Nucleus accumbens (tissue), 56 donors: ENCODE measurements at places on chromosomes 7 and 10.

GRCh38 chr7:123439191-123439590 is 95.2 kb downstream of the IQUB start:
- no peak for DNase-seq

GRCh38 chr10:113453351-113453750 is 99.5 kb upstream of the HABP2 start:
- no peak for DNase-seq

GRCh38 chr7:44235066-44235465 is 34.3 kb downstream of the YKT6 start:
- DNase-seq = no peak

DNA sequence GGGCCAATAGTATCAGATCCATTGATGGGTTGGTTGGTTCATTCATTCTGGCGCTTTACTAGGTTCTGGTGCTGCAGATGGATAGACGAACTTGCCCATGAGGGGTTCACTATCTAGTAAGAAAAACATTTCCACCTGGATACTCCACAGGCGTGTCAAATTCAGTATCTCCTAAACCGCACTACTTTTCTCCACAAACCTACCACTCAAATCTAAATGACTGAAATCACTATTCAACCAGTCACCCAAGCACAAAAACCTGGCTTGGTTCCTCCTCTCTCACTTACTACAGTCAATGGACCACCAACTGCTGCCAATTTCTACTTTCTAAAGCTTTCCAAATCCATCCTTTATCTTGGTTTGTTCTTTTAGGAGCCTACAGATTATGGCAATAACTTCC is 572 bp downstream of the AGK start:
- no peak for DNase-seq

GRCh38 chr10:25176421-25176968 is 1.7 kb downstream of the GPR158 start:
- no peak for DNase-seq

DNA sequence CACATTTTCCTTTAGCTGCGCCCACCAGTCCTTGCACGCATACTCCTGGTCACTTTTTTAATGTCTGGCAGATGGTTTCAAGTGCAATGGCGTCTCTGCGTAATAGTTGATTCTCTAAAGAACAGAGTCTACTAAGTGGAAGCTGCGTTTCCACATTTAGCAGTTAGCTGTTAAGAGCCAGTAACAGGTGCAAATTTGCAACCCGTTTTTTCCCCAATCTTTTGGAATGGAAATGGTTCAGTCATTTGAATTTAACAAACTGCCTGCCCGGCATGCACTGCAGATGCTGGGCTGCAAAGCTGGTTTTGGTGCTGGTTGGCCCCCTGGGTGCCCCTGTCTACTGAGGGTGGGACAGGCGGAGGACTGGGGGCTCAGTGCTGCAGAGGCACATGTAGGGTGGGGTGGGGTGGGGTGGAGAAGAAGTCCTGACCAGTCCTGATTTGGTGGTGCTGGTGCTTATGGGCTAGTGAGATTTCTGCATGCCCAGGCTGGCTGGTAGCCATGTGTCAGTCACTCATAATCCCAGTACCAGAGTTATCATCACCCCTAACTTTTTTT is 43.9 kb downstream of the CUX1 start:
- no peak for DNase-seq

GRCh38 chr10:91551856-91552255 is 81.0 kb downstream of the PPP1R3C start:
- DNase-seq = peak; percentile 52

DNA sequence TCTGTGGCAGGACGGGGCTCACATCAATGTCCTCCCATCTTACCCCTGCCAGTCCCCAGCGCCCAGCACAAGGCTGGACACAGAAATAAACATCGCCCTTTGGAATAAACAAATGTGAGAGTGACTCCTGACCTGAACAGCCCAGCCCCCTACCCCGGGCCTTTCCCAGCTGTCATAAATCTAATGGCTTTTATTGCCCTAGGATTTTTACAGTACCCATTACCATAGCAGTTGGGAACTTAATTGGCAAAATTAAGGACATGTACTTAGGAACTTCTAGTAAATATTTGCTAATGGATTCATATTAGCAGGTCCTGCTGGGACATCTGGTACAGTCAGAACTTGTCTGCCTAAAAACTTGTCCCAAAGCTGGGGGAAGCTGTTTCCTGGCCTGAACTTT is 76.6 kb downstream of the GLRX3 start:
- DNase-seq = no peak

GRCh38 chr7:156665101-156665500 is 24.5 kb downstream of the RNF32 start:
- no peak for DNase-seq

- DNase-seq = no peak
Observed at GRCh38 chr10:21993360-21994001, 10.0 kb downstream of the DNAJC1 start.

DNA sequence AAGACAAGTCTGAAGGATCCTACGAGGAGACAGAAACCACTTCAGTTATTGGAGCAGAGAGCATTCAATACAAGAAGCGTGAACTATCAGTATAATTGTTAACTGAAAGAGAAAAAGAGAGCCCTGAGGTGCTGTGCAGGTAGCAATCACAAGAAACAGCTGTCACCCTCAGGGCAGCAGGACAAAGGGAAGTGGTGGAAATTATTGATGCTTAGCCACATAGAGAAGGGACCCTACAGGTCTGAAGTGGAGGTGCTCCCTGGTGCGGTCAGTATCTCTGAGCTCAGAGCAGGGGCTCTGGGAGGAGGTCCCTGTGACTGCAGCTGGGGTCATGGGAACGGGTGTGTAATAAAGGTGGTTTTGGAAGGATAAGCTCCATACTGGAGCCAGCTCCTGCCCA is 97.8 kb upstream of the KLF6 start:
- no peak for DNase-seq

DNA sequence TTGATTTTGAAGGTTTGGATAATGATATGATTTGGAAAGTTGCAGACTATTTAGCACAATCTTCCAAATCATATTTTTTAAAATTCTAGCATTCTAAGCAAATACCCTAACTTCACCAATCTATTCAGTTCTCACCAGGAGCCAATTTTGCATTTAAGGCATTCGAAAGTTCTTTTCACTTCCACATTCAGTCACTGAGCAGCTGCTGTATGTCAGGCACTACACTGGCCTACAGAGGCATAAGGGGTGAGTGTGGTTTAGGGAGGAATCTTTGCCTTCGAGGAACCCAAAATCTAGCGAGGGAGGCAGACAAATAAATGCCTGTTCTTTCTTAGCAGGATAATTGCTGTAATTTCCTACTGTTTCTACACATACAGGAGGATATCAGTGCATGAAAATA is 10.7 kb upstream of the UCN3 start:
- DNase-seq = no peak

DNA sequence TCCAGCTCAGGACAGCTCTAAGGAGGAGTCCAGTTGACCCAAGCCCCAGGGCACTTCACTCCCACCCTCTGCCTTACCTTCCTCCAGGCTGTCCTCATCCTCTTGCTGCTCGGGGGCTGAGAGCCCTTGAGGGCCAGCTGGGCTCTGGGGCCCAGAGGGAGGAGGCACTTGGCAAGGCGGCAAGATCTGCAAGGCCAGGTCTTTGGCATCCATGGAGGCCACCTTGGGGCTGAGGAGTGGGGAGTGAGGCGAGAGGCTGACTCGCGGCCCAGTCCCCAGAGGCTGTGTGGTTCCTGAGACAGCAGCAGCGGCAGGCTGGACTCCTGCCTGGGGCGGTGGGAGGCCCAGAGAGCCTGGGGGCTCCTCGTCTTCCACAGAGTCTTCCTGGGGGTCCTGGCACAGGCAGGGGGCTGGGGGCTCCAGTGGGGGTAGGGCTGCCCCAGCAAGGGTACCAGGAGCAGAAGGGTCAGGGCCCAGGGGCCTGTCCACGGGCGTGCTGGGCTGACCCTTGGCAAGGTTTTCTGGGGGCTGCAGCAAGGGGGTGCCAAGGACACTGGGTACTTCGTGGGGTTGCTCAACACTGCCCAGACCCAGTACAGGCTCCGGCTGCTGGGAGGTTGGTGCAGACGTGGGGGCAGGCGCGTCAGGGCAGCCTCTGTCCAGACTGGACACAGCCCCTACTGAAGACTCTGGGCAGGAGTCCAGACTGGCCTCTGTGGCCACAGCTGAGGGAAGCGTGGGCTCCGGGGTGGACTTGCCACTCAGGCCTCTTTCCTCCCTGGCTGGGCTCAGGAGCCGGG is 6.5 kb downstream of the NACAD start:
- peak; percentile 70 for DNase-seq

GRCh38 chr10:45354261-45354660 is 19.8 kb upstream of the ALOX5 start:
- no peak for DNase-seq

GRCh38 chr10:96502561-96503282 is 11.0 kb downstream of the TLL2 start:
- no peak for DNase-seq

DNA sequence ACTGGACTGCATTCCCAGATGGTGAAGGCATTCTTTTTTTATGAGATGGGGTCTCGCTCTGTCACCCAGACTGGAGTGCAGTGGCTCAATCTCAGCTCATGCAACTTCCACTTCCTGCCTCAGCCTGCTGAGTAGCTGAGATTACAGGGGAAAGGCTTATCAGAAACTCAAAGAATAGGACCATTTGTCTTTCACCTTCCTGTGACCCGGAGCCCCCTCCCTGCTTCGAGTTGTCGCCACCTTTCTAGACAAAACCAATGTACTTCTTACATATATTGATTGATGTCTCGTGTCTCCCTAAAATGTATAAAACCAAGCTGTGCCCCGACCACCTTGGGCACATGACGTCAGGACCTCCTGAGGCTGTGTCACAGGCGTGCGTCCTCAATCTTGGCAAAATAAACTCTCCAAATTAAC is 1.8 kb upstream of the METTL27 start:
- no peak for DNase-seq

DNA sequence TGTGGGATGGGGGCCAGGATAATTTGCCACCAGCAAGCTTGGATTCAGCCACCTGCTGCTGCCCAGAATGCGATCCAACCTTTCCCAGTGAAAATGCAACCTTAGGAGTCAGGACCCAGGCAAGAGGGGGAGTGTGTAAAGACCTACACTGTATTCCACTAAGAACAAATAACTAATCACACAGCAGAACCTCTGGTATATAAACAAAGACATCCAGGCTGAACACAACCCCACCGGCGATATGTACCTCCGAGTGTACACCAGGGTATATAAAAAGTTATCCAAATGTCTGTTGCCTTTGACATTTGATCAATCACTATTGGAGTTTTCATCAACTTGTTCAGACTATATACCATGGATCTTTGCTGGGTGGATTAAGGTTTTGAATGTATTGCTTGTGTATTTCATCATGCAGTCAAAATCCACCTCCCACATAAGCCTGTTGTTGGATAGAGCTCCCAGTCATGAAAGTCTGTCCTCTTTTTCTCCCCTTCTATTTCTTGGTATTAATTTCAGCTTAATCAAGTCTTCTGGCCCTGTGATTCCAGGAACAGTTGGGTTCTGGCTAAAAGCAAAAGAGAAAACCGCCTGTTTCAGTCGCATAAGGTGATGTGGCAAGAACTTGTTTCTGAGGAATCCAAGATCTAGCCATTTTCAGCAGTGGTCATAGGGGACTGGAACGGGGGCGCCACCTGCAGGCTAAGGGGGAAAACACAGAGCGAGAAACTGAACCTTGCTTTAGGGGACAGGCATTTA is 290.7 kb downstream of the CCDC3 start:
- DNase-seq = peak; percentile 85

GRCh38 chr10:60952067-60952845 is 8.3 kb upstream of the RHOBTB1 start:
- DNase-seq = no peak

DNA sequence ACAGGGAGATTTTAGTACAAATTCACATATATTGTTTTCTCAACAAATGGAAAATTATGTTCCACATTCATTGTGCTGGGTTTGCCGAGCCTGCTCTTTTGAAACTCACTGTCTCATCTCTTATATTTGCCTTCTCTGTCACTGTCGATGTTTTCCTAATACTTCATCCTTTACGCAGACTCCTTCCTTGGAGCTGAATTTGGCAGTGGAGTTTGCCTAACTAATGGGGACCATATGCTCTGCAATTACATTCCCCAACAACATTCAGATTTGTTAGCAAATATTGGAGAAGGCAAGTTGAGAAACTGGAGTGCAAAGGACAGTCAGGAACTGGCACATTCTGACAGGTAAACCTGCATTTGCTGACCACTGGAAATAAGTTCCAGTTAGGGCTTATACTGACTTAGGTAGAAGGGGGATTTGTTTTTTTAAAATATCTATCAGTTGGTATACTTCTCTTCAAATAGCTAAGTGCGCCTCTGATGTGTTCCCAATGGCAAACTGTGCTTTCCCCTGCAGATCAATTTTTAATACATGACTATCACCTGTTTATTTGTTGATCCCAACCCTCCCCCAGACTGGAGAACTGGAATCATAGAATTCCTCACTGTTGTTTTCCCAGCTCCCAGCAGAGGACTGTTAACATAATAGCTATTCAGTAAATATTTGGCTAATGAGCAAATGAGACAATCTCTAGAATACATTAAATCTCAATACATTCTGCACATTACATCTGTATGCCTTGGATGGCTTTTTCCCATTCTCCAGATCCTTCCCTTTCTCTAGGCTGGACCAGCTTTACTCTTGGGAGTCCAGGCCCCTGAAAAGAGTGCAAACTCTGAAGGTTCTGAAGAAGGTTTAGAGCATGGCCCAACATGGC is 769.3 kb downstream of the KCNMA1 start:
- no peak for DNase-seq

DNA sequence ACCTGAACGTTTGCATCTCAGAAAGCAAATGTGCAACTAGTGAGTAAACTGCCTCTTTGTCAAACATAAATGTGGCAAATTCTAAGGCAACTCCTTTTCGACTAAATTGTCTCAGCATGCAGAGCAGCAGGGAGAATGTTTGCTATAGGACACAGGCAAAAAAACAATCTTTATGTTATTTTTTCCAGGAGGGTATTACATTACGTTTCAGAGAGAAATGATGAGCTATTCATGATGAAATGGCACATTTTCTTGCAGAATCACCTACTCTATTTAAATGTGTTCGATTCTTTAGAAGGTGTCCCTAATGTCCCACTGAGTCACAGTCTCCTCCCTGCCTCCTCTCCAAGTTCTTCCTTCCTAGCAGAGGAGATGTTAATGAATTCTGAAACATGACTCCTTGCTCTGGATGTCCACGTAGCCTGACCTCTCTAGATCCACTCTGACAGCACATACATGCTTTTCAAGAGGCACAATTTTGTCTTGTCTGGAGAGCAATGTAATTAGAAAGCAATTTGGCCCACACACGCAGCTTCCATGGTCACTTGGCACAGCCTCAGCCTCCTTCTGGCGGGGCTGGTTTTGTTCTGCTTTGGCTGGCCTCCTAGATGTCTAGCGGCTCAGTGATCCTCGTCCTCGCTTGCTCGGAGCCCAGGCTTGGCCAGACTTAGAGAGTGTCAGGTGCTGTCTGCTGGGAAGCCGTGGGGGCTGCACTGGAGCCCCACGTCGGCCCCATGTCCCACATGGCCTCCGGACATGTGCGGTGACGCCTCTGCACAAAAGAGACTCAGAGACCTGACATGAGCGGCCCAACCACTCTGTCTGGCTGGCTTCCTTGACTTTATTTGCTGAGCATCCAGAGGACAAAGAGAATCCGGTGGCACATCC is 125.7 kb upstream of the ZNF438 start:
- peak; percentile 25 for DNase-seq

GRCh38 chr10:86922553-86922961 is 34.9 kb downstream of the MMRN2 start:
- DNase-seq = no peak

GRCh38 chr10:28410420-28411135 is 107.7 kb upstream of the MPP7 start:
- DNase-seq = no peak
